Stimulated activated CD8-positive, alpha-beta memory T cell treated with anti-CD3 and anti-CD28 coated beads, Interleukin-12 subunit alpha, Interleukin-12 subunit beta, amount 100 ng/mL, for 4 hours (primary cell): ENCODE measurements at places on chromosomes 13 and 19.

- DNase-seq = no peak
These were observed 136.8 kb downstream of the MIPEP start for GRCh38 chr13:23752111-23753001.

DNA sequence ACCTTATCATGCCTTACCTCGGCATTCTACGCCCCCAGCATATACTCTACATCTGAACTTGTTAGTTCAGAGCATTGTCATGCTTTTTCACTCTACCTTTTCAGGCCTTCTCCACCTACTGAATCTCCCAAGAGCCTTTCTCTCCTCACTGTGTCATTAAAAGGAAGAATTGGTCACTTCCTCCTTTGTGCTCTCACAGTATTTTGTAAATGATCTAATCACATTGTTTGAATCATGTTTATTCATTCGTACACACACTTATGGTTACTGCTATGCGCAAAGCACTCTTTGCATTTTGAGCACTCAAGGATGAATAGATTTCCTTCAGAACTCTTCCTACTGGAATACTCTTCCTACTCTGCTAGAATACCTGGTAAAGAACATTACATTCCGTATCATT lies 15.8 kb upstream of the ELF1 start:
- no peak for DNase-seq

GRCh38 chr13:101925731-101926130 lies 473.3 kb downstream of the ITGBL1 start:
- no peak for DNase-seq

GRCh38 chr19:35063940-35064818 lies 22.7 kb downstream of the HPN start:
- no peak for DNase-seq

- no peak for DNase-seq
These were observed 80.3 kb upstream of the KLHL1 start for GRCh38 chr13:70188567-70188966.

DNA sequence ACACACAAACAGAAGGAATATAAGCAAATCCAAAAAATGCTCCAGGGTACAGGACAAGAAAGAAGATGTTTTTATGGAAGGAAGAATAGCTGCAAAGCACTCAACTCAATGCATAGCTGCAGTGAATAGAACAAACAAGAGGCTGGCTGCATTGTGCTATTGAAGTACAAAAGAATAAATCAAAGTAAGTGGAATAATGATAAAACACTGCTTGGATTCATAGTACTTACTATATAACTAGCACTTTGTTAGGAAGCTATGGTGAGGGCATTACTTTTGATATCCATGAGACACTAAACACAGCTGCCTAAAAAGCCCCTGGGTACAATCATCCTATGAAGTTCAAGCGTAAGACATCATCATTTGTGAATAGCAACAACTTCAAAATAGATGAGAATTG lies 350.1 kb downstream of the PCDH9 start:
- DNase-seq = no peak

GRCh38 chr13:32851083-32852069 lies 164.8 kb upstream of the KL start:
- no peak for DNase-seq
